ENCODE measurements at places on chromosomes 6 and 20.

- no peak for DNase-seq
Measured at GRCh38 chr6:44837741-44838140, 450.2 kb downstream of the CDC5L start.

DNA sequence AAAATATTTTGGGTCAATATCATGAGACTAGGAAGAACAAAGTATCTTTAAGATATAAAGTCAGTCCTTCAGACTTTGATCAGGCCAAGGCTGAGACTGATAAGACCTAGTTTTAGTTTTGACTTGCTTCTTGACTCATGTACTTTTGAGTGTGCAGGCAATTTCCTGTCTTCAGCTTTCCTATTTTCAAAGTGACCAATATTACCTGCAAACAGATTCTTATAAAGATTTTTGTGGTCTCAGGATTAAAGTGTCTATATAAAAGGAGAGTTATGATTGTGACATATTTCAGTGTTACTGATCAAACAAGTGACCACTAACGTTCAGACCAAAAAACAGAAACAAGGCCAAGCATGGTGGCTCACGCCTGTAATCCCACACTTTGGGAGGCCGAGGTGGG is 36.0 kb upstream of the AKIRIN2 start:
- no peak for DNase-seq

- peak; percentile 5 for DNase-seq
Measured at GRCh38 chr20:2756056-2756611, 44.3 kb downstream of the CPXM1 start.

DNA sequence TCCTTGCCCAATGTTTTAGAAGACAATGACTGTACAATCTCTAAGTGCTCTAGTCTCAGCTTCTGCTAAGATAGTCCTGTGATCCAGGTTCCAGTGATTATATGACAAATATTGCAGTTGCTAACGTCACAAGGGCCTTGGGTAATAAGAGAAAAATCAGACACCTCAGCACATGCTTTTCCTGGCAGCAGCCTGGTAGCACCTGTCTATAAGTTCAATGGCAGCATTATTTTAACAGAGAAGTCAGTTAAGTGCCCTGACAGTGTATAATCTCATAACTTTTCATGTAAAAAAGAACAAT is 121.3 kb upstream of the BCLAF1 start:
- DNase-seq: no peak

GRCh38 chr6:89310929-89311328 is 4.2 kb downstream of the GABRR2 start:
- DNase-seq: no peak

DNA sequence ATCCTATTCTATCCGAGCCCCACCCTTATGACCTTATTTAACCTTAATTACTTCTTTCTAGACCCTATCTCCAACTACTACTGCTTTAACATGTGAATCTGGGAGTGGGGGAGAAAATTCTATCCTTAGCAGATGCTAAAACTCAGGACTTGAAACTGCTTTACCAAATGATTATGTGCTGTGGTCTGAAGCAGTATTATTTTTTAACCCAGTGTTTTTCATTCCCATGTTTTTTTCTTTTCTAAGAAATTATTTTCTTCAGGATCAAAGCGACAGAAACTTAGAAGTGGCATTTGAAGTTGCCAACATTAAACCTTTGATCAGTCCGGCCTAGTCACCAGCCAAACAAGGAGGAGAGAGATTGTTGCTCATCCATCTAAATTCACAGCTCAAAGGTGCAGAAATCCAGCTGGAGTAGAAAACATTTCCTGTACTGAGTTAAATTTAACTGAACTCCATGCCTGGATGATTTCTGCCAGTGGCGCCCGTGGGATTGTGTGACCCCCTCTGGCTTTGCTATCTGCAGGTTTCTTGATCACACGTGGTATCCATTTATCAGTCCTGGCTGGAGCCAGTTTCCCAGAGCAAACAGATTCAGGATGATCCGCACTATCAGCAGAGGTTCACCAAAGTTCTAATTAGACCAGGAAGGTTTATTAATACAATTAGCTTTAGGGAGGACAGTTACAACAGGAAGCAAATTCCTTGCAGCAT is 300.5 kb downstream of the PLCB1 start:
- no peak for DNase-seq

DNA sequence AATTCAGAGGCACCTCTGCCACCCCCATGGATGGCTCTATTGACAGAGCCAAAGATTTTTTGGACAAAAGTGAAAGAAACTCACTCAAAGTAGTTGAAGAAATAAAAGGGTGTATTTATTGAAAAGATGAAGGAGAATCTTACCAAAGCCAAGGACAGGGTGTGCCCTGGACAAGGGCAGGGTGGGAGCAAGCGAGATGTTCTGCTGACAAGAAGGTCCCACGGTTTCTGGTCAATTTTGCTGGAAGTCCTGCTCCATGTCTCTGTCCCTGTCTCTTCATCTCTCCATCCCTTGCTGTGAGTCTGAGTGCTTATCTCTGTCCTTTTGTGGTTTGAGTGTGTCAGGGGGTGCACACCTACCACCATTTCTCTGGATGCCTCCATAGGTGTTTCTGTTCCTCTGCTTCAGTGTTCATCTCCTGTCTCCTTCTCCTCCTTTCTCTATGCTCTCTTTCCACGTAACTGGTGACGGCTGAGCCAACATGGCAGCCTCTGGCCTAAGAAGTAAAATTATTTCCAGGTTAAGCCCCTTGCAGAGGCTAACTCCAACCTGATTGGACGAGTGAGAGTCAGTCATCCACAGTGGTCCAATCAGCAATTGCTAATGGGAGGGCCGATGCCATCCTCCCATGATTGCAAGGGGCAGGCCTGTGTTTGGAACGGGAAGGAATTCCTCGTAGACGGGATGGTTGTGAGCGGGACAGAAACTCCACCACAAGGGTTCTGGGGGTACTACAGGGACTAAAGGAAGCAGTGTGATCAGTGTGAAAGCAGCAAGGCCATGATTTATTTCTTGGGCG is 502.1 kb upstream of the CDH4 start:
- no peak for DNase-seq

DNA sequence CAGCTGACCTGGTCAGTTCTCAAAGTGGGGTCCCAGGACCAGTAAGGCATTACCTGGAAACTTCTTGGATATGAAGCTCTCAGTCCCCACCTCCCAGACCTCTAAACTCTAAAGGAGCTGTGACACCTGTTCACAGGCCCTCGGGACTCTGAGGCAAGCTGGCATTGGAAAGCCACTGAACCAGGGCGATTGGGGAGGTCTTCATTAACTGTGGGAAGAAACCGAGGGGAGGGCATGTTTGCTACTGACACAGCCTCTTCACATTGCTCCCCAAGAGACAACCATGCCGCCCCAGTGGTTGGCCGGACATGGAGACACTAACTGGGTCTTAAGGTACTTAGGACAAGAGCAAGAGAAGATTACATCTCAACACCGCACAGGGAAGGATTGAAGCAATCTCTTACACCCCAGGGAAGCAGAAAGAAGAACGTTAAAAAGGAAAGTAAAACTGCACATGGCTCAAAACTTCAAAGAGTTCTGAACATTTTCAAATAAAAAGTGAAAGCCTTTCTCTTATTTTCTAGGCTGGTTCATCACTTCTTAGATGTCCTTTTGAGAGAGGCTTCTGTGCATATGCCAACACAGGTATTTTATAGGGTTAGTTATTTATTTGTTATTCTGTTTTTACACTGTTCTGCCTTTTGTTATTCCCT is 210.0 kb upstream of the CST7 start:
- no peak for DNase-seq

GRCh38 chr20:50678169-50678898 is 13.0 kb downstream of the RIPOR3 start:
- no peak for DNase-seq

DNA sequence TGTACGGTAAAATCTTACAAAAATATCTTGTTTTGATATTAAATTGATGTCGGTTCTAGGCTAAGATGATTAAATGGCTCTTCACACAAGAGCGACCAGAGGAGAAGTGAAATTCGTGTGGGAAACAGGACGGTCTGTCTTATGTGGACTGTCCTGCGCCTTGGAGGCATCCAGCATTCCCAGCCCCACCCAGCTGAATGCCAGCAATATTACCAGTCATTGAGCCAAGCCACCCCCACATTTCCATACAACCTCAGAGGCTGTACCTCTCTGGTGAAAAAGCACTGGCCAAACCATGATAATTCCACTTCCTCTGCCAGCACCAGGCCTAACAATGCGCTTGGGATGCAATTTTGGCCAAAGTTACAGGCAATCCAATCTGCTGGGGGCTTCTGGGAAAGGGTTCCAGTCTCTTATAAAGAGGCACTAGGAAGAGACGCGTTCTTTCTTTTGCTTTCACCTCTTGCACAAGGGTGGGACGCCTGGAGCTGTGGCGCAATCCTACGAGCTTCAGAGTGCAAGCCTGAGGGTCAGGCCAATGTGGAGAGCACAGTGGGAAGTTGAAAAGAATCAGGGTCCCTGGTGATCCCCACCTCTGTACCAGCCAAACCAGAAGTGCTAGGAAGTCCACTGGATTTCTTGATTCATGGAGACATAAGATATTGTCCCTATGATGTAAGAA is 213.1 kb downstream of the PREX1 start:
- DNase-seq: no peak

DNA sequence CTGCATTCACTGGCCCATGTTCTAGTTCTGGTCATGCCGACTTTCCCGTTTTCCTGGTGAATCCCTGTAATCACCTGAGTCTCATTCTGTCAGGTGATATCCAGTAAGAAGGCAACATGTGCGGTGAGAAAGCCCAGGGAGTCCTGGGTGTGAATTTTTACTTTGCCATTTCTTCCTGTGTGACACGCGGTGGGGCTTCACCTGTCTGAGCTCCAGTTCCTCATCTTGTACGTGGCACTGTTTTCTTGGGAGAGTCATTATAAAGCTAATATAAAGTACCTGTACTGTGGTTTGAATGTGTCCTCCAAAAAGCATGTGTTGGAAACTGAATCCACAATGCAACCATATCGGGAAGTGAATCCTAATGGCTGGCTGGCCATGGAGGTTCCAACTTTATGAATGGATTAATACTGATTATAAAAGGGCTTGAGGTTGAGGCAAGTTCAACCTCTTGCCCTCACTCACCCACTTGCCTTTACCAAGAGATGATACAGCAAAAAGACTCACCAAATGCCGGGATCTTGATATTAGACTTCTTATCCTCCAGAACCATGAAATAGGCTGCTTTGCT is 5.1 kb downstream of the HLA-E start:
- no peak for DNase-seq

- no peak for DNase-seq
Measured at GRCh38 chr6:53691667-53692133, 26.1 kb upstream of the KLHL31 start.

- no peak for DNase-seq
Measured at GRCh38 chr6:31081872-31082271, 30.5 kb downstream of the C6orf15 start.

- DNase-seq: no peak
Measured at GRCh38 chr6:98560841-98561240, 273.5 kb upstream of the POU3F2 start.

- DNase-seq: no peak
Measured at GRCh38 chr6:39214120-39214813, 15.0 kb downstream of the KCNK5 start.

GRCh38 chr20:18401305-18401704 is 65.5 kb downstream of the DZANK1 start:
- DNase-seq: no peak

DNA sequence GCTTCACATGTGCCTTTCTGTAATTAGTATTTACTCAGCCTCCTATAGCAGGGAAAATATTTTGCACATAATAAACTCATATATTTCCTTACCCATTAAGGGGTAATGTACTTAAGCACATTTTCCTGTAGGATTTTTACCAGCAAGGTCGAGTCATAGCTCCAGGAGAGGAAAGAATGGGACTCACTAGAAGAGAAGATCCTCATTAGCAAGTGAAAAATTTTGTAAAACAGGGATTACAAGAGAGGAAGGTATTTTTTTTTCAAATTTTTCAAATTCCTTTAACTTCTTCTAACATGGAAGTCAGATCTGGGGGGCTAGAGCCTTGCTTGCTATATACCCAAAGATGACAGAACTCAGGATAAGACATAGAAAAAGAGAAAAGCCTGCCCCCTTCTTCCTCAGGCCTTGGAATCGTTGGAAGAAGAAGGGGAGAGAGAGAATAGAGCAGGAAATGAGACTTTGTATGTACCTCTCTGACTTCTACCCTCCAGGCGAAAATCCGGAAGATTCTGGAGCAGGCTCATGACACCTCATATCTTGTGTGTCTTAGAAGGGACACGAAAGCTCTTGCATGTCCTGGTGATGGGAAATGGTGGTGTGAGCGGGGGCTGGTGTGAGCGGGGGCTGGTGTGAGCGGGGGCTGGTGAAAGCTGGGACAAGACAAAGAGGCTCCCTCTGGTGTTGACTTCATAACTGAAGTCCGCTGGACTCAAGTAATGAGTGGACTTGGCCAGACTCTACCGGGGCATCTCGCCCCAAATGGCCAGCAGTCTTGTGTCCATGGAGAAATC is 256.9 kb upstream of the PLCB4 start:
- no peak for DNase-seq

GRCh38 chr6:52364480-52365166 is 2.7 kb downstream of the PAQR8 start:
- no peak for DNase-seq

DNA sequence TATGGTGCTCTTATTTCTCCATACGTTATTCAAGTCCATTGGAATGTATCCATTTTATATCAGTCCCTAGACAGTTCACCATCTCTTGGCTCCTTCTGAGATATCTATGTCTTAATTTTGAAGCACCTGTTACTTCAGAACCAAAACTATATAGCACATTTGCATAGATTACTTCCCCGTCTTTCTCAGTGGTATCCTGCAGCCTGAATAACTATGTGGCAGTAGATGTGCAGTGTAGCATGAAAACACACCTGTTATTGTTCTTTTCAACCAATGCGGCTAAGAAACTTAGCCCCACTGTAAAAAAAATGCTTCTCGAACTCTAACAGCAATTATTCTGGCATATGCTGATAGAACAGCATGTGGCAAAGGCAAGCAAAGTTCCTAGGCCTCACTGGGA is 1184.4 kb upstream of the ADGRB3 start:
- DNase-seq: no peak

DNA sequence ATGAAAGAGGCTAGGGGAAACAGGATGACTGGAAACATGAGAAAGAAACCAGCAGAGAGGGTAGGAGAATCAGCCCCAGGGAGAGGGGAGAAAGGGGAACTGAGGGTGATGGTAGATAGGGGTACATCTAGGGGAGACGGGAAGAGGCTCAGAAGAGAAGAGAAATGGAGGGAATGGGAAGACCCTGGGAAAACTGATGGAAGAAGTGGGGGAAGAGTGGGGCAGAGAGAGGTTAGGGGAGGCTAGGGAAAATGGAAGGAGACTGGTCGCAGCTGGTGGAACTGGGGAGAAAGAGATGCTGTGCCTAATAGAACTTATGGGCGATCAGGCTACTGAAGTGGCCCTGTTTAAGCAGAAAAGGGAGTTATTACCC is 548 bp downstream of the PROCR start:
- DNase-seq: no peak

- peak; percentile 10 for DNase-seq
Measured at GRCh38 chr6:158972241-158973233, 27.5 kb downstream of the RSPH3 start.

- no peak for DNase-seq
Measured at GRCh38 chr6:169289619-169290339, 36.1 kb upstream of the THBS2 start.

- no peak for DNase-seq
Measured at GRCh38 chr6:166942393-166943168, 13.8 kb downstream of the RNASET2 start.

Data from COR-L47 (cell line).